Suppressor macrophage treated with lipopolysaccharide for 1 hour (primary cell): ENCODE measurements at places on chromosomes 4 and X.

DNA sequence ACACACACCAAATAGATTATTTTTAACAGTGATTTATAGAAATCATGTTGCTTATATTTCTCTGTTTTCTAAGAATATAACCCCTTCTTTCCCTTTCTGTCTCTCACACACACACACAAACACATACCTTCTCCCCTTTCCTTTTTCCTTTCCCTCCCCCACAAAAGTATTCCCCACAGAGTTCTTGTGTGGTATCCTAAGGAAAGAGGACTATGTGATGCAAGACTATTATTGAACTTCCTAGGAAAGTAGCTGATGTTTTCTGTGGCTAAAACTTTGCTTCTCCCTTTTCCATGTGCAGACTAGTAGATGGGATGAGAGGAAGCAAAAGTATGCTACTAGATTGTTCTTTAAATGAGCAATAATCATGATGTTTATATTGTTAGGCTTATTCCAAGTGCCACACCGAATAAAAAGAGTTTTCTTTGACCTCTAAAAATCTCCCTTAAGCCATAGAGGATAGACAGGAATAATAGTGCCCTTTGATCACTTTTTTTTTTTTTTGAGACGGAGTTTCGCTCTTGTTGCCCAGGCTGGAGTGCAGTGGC is 38.7 kb downstream of the CPEB2 start:
- DNase-seq, result no peak

- no peak for DNase-seq
Observed at GRCh38 chr4:125517831-125518230, 203.1 kb downstream of the FAT4 start.

GRCh38 chr4:169231647-169232262 is 39.0 kb downstream of the SH3RF1 start:
- DNase-seq, result no peak

DNA sequence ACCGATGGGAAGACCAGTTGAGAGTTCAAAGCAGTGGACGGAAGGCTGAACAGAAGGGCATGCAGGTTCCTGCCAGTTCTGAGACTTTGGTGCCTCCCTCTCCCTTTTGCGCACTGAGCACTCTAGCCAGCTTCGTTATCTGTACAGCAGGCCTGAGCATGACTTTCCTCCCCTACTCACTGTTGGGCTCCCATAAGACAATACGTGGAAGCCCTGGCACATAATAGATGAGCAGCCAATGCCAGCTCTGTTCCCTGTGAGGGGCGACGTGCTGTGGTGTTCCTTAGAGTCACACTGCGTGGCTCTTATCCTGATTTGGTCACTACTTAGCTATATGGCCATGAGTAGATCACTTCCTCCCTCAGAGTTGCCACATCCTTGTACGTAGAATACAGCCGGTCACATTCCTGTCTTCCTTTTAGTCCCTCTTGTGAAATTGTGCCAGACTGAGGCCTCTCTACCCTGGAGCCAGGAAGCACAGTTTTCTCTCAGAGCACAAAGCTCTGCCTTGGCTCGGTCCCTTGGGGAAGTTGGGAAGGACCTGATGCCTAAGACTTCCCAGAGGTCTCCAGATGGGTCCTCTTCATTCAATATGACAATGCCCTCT is 160.4 kb upstream of the MAMLD1 start:
- peak; percentile 86 for DNase-seq

DNA sequence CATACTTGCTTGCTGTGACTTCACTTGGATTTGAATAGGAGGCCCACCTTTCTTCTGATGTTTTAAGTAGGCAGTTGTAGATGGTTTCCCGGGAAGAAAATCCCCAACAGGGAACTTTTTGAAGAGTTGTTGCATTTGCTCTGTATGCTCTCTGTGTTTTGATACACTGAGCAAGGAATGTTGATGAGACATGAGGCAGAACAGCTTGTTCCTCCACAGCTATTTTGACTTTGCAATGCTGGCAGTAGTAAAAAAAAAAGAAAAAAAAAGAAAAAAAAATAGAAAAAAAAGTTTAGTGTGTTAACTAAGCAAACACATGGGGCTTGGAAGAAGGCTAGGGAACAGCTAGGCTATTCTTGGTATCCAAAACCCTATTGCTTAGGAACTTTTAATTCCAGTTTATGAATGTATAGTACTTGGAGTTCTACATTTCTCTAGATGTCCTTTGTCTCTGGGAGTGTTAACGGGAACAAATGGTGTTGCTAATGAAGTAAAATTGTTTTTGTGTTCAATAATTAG is 23.4 kb upstream of the PAQR3 start:
- no peak for DNase-seq

DNA sequence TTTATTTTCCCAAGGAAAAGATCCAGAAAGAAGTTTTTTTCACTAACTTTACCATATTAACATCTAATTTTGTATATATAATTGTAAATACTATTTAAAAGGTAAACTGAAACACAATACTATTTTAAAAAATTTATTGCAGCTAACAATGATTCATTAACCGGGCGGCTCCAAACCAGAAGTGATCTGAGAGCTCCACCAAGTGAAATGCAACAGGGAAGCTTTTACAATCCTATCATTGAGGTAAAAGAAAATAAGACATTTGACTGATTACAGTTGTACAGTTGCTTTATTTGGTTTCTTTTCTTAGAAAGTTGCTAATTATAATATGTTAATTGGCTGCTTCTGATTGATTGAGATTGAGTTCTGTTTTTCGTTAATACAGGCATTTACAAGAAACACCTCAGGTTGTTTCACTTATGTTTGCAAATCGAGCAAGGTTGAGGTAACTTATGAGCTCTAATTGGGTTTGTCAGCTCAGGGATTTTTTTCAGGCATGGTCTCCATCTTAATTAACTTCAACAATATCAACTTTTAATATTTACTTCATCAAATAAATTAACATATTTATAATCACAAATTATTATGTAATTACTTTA is 220.2 kb upstream of the UGT8 start:
- DNase-seq, result no peak

- no peak for DNase-seq
Observed at GRCh38 chrX:111955901-111956300, 79.9 kb downstream of the TRPC5OS start.

GRCh38 chr4:111501946-111502345 is 643.3 kb upstream of the FAM241A start:
- no peak for DNase-seq

DNA sequence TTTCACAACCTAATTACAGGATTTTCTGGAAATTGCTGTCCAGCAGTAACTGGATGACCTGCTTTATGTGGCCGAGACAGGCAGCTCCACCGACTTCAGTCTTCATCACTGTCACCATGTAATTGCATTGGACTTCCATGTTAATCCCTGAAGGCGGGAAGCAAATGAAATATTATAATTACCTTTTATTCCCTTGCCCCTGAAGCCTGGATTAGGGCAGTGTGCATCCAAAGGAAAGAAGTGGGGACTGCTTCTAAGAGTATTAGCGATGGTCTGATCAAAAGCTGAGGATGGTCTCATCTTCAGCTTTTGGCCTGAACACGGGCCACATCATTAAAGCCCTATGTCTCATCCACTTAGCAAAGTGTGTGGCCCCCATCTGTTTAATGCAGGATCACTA is 311.6 kb upstream of the GALNT7 start:
- no peak for DNase-seq

DNA sequence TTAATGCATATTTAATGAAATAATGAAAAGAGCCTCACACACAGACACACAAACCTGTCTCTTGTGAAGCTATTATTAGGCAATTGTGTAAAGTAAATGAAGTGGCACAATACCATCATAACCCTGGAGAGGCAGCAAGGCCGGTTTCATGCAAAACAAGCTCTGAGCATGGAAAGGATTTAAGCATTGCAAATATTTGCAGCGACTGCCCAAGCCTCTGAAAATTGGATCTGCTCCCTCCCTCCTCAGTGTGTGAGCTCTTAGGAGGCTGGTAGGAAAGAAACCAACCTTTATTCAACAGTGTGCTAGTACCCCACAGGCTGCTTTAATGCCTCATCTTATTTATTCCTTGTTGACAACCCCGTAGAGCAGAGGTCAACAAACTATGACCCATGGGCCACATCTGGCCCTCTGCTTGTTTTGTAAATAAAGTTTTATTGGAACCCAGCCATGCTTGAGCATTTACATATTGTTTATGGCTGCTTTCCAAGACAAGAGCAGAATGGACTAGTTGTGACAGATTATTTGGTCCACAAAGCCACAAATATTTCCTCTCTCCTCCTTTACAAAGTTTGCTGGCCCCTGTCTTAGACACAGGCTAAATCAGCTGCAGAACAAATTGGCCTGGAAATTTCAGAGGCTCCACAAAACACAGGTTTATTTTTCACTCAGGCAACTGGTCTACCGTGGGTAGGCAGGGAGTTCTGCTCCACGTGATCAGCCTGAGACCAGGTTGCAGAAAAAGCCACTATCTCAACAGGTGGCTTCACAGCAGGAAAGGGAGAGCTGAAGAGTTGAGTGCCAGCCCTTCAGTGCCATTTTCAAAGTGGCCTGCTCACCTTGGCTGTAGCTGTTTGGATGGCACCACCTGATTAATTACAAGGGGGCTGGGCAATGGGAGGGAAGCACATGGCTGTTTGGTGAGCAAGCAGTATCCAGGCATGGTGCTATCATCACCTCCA is 16.8 kb downstream of the RS1 start:
- no peak for DNase-seq

DNA sequence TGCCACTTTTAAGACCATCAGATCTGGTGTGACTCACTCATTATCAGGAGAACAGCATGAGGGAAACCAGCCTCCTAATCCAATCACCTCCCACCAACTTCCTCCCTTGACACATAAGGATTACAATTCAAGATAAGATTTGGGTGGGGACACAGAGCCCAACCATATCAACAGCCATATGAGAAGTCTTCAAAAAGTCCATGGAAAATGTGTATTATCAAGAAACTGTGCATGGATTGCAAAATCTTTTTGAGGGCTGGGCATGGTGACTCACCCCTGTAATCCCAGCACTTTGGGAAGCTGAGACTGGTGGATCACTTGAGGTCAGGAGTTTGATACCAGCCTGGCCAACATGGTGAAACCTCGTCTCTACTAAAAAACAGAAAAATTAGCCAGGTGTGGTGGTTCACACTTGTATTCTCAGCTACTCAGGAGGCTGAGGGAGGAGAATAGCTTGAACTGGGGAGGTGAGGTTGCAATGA is 17.8 kb upstream of the RPL39 start:
- DNase-seq, result no peak

DNA sequence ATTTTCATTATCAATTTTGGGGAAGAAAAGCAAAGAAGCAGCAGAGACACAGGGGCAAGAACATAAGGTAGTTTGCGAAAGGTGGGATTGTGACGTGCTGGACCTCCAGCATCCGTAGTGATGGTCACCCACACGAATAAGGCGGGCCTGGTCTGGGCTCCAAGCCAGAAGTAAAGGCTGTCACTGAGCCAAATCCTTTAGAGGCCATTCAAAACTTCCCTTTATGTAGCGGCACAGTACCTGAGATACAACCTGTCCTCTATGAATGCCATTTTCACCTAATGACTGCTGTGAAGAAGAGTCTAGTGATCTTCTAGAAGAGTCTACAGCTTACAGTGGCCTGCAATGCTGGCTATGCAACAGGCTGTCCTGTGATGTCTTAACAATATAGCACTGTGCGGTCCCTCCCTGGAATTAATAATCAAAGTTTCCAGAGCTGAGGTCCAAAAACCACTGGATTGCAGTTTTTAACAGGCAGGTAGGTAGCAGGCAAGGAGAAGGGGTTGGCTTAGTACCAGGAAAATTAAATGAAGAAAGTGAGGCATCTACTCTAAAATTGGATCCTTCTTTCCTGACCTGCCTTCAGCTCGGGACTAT is 56.2 kb downstream of the TRIML1 start:
- no peak for DNase-seq
